ENCODE measurements at places on chromosomes 3 and 15.

GRCh38 chr3:15520185-15520584 lies 1.3 kb downstream of the COLQ start:
- no peaks in the 10 kb centered on the region for H3K27me3 ChIP-seq
- H3K36me3 ChIP-seq: no peaks in the 10 kb centered on the region
- H3K4me3 ChIP-seq: no peak overlapping the region
- peaks cover 2% of the 10 kb centered on the region for H3K4me1 ChIP-seq
- H3K27ac ChIP-seq: no peak overlapping the region
- no peak for DNase-seq

DNA sequence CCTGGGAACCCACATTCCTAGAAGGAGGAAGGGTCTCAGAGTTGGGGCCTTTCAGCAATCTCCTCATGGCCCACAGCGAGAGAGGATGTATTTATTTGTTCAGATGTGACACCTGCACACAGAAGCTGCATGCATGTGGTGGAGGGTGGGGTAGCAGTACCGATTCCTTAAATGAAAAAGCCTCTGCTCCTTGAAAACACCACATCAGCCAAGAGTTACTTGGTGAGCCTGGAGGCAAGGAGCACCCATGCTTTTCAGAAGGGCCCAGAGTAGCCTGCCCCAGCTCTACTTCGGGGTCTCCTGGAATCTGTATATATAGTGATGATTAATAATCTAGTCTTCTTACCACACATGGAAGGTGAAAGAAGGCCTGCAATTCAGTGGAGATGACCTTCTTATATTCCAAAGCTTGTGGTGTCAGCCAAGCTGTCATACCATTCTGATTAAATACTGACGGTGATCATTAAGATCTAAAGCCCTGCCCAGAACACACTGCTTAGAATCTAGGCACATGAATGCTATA lies 33.5 kb downstream of the SEMA6D start:
- H3K36me3 ChIP-seq: peaks cover 1% of the 10 kb centered on the region
- no peak for DNase-seq
- peaks cover 2% of the 10 kb centered on the region for H3K4me1 ChIP-seq
- H3K27me3 ChIP-seq: no peaks in the 10 kb centered on the region
- no peak overlapping the region for H3K27ac ChIP-seq

- peak; percentile 64 for DNase-seq
- peaks cover 6% of the 10 kb centered on the region for H3K4me1 ChIP-seq
- H3K27me3 ChIP-seq: no peaks in the 10 kb centered on the region
- H3K27ac ChIP-seq: peak overlapping the region; percentile 82
- no peaks in the 10 kb centered on the region for H3K36me3 ChIP-seq
Observed at GRCh38 chr3:146345900-146346299, 95.0 kb upstream of the PLSCR4 start.

DNA sequence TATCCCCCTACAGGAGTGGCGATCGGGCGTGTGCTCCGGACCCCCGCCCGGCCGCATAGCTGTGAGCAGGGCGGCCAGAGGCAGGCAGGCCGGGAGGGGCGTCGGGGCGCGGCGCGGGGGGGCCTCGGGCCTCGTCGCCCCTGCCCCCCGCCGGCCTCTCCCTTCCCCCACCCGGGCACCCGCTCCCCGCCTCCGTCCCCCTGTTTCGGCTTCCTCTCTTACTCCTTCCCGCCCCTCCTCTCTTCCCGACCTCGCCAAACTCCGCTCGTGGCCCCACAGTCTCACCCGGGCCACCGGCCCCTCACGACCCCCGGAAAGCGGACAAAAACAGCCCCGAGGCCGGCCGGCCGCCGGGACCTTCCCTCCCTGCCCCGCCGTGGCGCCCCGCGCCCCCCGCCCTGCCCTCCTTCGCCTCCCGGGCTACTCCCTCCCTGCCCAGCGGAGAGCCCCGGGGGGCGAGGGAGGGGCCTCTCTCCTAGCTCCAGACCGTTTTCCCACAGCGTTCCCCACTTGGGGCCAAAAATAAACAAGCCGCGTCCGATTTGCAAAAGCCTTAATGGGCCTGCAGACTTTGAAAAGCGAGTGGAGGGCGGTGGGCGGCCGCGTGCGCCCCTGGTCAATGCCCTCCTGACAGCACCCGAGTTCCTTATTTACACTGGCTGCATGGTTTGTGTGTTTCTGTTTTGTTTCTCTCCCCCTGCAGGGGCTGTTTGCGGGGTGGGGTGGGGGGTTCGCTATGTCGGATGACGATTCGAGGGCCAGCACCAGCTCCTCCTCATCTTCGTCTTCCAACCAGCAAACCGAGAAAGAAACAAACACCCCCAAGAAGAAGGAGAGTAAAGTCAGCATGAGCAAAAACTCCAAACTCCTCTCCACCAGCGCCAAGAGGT lies 1.0 kb downstream of the UBE2E1 start:
- no peaks in the 10 kb centered on the region for H3K27me3 ChIP-seq
- H3K36me3 ChIP-seq: no peaks in the 10 kb centered on the region
- DNase-seq: peak; percentile 50
- H3K4me3 ChIP-seq: peak overlapping the region; percentile 79

DNA sequence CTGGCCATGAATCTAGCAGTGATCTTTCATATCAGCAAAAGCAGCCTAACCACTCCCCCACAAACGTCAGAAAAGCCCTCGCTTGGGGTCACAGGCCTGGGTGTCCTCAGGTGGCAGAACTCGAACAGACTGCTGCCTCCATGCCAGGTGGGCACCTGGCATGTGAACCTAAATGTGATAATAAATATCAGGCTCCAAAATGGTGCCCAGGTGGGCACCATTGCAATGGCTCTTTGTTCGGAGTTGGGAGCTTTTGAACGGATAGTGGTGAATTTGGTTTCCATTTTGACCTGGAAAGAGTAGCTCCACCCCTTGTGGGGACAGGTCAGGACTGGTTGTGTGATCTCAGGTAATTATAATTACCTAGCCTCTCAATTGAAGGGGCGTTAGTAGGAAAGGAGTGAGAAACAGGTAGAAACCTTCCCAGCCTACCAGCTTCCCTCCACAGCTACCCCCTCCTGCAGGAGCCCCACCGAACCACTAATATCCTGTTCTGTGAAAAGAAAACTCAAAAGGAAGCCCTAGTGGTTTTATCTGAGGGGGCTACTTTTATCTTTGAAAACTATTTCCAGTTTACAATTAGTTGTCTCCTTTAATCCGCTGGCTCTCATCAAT lies 18.1 kb downstream of the MYO1E start:
- H3K27ac ChIP-seq: no peak overlapping the region
- peaks cover 1% of the 10 kb centered on the region for H3K27me3 ChIP-seq
- H3K36me3 ChIP-seq: no peaks in the 10 kb centered on the region

- peaks cover 3% of the 10 kb centered on the region for H3K4me1 ChIP-seq
- H3K27ac ChIP-seq: no peak overlapping the region
- H3K4me3 ChIP-seq: no peak overlapping the region
- no peaks in the 10 kb centered on the region for H3K27me3 ChIP-seq
- no peaks in the 10 kb centered on the region for H3K36me3 ChIP-seq
- DNase-seq: no peak
Observed at GRCh38 chr3:141150931-141151330, 80.7 kb upstream of the PXYLP1 start.

DNA sequence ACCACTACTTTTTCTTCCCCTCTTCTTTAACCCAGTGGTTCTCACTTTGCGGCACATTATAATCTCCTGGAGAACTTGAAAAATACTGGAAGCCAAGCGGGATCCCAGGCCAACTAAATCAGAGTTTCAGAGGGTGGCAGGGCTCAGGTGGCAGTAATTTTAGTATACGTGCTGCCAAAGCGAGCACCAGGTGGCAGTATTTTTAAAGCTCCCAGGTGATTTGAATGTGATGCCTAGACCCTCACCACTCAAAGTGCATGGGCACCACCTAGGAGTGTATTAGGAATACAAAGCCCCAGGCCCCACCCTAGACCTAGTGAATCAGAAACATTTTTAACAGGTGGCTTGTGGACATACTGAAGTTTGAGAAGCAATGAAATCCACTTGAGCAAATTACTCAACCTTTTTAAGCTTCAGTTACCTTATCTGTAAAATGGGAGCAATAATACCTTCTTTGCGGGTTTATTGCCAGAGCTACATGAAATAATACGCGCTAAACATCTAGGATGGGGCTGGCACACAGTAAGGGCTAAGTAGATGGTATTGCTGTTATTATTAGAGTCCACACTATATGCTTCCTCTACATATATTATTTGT lies 8.3 kb downstream of the B3GALNT1 start:
- H3K27ac ChIP-seq: no peak overlapping the region
- H3K4me3 ChIP-seq: no peak overlapping the region
- H3K4me1 ChIP-seq: no peaks in the 10 kb centered on the region
- H3K36me3 ChIP-seq: no peaks in the 10 kb centered on the region

GRCh38 chr3:177751770-177752169 lies 554.5 kb upstream of the TBL1XR1 start:
- H3K4me3 ChIP-seq: no peak overlapping the region
- no peak overlapping the region for H3K27ac ChIP-seq
- DNase-seq: no peak
- H3K36me3 ChIP-seq: no peaks in the 10 kb centered on the region
- H3K4me1 ChIP-seq: no peaks in the 10 kb centered on the region

GRCh38 chr3:24181256-24181655 lies 236.2 kb downstream of the NR1D2 start:
- H3K27ac ChIP-seq: no peak overlapping the region
- H3K36me3 ChIP-seq: no peaks in the 10 kb centered on the region
- no peaks in the 10 kb centered on the region for H3K27me3 ChIP-seq
- no peak overlapping the region for H3K4me3 ChIP-seq
- DNase-seq: no peak
- H3K4me1 ChIP-seq: no peaks in the 10 kb centered on the region

GRCh38 chr15:59259137-59259943 lies 52.7 kb downstream of the LDHAL6B start:
- no peak overlapping the region for H3K27ac ChIP-seq
- H3K36me3 ChIP-seq: no peaks in the 10 kb centered on the region
- no peaks in the 10 kb centered on the region for H3K4me1 ChIP-seq
- no peak overlapping the region for H3K4me3 ChIP-seq
- no peaks in the 10 kb centered on the region for H3K27me3 ChIP-seq

DNA sequence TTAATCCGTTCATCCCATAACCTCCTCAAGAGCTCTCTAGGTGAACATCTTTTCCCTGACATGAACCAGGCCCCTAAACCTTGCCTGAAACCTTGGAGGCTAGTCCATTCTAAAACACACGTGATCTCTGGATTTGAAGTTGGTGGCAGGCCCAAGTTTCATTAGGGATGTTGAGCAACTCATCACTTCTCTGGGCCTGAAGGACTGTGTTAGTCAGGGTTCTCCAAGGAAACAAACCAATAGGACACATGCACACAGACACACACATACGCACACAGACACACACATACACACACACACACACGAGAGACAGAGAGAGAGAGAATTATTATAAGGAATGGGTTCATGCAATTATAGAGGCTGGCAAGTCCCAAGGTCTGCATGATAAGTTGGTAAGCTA lies 31.9 kb downstream of the ACAN start:
- H3K27ac ChIP-seq: no peak overlapping the region
- H3K36me3 ChIP-seq: no peaks in the 10 kb centered on the region
- H3K4me1 ChIP-seq: no peaks in the 10 kb centered on the region
- H3K27me3 ChIP-seq: no peaks in the 10 kb centered on the region
- H3K4me3 ChIP-seq: no peak overlapping the region
- DNase-seq: no peak

- no peaks in the 10 kb centered on the region for H3K27me3 ChIP-seq
- H3K4me3 ChIP-seq: no peak overlapping the region
- H3K27ac ChIP-seq: no peak overlapping the region
- peak; percentile 77 for DNase-seq
Observed at GRCh38 chr15:99961011-99961441, 227.8 kb upstream of the LYSMD4 start.

GRCh38 chr3:170632780-170633179 lies 46.9 kb upstream of the SLC7A14 start:
- H3K27ac ChIP-seq: no peak overlapping the region
- no peak for DNase-seq
- H3K27me3 ChIP-seq: no peaks in the 10 kb centered on the region

DNA sequence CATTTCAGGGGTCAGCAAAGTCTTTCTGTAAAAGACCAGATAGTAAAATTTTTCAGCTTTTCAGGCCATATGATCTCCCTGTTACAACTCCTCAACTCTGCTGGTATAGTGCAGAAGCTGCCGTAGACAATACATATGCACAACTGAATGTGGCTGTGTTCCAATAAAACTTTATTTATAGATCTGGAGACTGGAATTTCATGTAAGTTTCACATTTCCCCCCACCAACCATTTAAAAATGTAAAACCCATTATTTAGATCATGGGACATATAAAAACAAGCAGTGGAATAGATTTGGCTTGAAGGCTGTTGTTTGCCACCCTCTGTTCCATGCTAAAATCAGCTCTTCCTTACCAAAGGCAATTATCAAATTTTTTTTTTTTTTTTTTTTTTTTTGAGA lies 28.8 kb upstream of the MEX3B start:
- H3K4me3 ChIP-seq: no peak overlapping the region
- no peaks in the 10 kb centered on the region for H3K27me3 ChIP-seq
- no peaks in the 10 kb centered on the region for H3K36me3 ChIP-seq
- H3K27ac ChIP-seq: no peak overlapping the region

GRCh38 chr15:40011303-40011702 lies 27.7 kb downstream of the SRP14 start:
- no peak for DNase-seq
- peaks cover 8% of the 10 kb centered on the region for H3K36me3 ChIP-seq
- H3K27me3 ChIP-seq: no peaks in the 10 kb centered on the region
- H3K4me1 ChIP-seq: no peaks in the 10 kb centered on the region

GRCh38 chr15:79090487-79091203 lies at the start of gene RASGRF1:
RASGRF1 (minus strand) TSS chr15:79090780; CDS start chr15:79090498, 282 bp downstream.
- H3K4me3 ChIP-seq: no peak within 1 kb of the TSS
- no peaks in the 10 kb centered on the region for H3K36me3 ChIP-seq
- H3K4me1 ChIP-seq: no peaks in the 10 kb centered on the region
- DNase-seq: peak; percentile 55
- H3K27me3 ChIP-seq: peaks cover 44% of the 10 kb centered on the region

DNA sequence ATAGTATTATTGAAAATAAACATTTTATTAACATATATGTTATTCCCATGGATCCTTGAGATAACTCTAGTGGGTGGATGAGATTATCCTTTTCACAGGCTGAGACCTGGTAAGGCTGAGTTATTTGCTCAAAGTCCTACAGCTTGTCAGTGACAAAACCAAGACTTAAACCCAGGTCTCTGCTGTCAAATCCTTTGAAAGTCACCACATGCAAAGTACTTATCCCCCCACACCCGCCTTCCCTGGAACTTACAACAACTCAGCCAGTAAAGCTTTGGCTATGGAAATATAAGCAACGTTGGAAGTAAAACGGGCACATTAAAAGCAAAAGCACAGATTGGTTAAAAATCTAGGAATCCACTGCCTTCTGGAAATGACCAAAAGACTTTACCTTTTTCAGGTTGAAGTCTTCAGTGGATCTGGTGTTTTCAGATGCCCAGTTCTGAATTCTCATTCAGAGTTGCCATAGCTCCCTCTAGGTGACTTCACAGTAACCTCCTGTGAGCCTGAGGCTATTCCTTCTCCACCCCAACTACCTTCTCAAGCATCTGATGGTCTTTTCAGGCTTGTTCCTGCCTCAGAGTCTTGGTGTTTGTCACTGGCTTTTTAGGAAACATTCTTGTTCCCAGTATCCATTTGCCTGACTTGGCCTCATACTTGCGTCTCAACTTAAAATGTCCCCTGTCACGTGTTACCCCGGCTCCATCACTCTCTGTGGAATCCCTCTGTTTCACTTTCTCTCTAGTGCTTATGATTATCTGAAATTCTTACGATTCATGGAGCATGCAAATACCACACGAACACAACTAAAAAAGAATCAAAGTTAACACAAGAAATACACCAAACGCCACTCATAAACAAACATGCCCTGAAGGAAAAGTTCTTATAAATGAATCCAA lies 131.2 kb downstream of the MAGI1 start:
- H3K36me3 ChIP-seq: no peaks in the 10 kb centered on the region
- peak; percentile 83 for DNase-seq
- H3K27me3 ChIP-seq: no peaks in the 10 kb centered on the region
- H3K27ac ChIP-seq: no peak overlapping the region
- peaks cover 7% of the 10 kb centered on the region for H3K4me1 ChIP-seq

All from mesendoderm (in vitro differentiated cells).